Thyroid gland (tissue), 4 donors: ENCODE measurements at places on chromosomes 3 and 15. TPM values are rescaled to one million over a fixed set of nuclear protein-coding genes. Genes with fewer than 3 reads are reported as not detected.

The NR2F2 gene
- total RNA-seq = 22.0 TPM

The NUTM1 gene
- not detected for total RNA-seq

The SPINK8 gene
- not detected for total RNA-seq

The CACNA2D2 gene
- total RNA-seq = 2.8 TPM

GRCh38 chr3:72590732-72591221 lies 257.5 kb downstream of the SHQ1 start:
- no peak for DNase-seq
- no peaks in the 10 kb centered on the region for H3K27me3 ChIP-seq
- no peaks in the 10 kb centered on the region for H3K4me1 ChIP-seq
- H3K36me3 ChIP-seq = no peaks in the 10 kb centered on the region

DNA sequence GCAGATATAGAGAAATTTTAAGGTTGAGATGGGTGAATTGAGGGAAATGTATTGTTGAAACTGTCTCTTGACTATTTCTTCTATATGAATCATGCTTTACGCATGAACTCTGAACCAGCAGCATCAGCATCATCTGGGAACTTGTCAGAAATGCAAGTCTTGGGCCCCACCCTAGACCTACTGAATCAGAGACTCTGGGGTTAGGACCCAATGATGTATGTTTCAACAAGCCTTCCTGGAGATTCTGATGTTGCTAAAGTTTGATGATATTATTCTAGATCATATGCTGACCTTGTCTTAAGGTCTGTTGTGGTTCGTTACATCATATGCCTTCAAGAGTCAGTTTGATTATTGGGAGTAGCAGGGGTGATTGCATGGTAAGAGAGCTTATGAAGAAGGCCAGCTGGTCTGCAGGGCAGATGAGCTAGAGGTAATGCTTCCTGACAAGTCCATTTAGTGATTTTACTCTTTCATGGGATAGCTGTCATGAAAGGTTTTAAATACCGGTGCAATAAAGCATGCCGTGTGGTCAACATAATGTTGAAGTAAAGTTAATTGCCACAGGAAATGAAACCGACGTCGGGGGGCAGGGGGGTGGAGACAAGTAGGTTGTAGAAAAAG lies 152.4 kb upstream of the MRPL3 start:
- no peaks in the 10 kb centered on the region for H3K27me3 ChIP-seq
- H3K4me1 ChIP-seq = no peaks in the 10 kb centered on the region
- H3K36me3 ChIP-seq = no peaks in the 10 kb centered on the region
- no peak overlapping the region for H3K27ac ChIP-seq
- H3K4me3 ChIP-seq = no peak overlapping the region
- no peak for DNase-seq

DNA sequence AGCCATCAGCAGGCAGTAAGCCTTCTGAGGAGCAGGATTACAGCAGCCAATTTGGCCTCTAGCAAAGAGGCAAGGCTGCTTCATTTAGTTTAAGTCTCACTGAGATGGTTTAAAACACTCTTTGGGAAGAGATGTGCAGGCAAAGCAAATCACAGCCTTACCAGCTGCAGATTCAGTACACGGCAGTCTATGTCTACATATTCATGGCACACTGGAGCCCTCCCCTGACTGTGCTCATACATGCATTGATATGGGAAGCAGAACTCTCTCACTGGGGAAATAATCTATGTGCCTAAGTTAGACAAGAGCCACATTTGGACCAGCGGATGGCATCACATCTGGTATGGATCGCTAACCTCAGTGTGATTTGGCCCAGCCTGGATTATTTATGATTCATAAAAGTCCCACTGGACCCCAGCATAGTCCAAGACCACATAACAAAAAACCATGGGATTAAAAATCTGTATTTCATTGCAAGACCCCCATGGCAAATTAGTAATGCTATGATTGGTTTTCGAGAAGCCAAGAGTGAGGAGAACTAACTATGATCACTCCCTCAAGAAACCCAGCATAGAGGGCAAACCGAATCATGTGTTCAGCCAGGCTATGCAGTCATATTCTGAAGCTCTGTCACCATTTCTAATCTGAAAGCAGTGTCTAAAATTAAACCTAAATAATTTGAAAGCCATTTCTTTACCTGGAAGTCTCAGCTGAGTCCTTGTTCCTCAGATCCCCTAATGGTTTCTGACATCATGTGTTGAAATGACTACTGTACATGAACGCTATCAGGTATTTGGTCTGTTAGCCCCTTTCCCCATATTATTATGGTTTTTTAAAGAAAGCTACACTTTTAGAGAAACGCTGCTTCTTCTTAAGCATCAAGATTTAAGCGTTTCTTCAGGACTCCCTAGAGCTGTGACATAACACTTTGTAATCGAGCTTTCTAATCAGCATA lies 1.2 kb downstream of the PRICKLE2 start:
- no peaks in the 10 kb centered on the region for H3K27me3 ChIP-seq
- H3K4me3 ChIP-seq = no peak overlapping the region
- no peaks in the 10 kb centered on the region for H3K36me3 ChIP-seq
- H3K4me1 ChIP-seq = peaks cover 33% of the 10 kb centered on the region
- H3K27ac ChIP-seq = peak overlapping the region; percentile 71
- DNase-seq = peak; percentile 37

DNA sequence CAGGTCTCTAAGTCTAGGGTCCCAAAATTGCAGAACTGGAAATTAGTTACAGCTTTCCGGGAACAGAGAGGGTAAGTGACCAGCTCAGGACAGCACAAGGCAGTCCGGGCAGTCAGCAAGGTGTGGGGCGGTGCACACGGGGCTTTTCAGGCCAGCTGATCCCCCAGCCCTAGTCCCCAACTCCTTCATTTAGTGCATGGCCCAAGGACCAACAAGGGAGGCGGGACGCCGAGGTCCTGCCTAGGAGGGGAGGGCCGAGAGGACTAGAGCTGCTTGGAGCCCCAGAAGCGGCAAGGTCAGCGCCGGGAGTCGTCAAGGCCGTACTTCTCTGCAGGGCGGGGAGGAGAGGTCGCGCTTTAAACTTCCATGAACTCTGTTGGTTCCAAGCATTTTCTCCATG lies 2.0 kb upstream of the PDE8A start:
- DNase-seq = no peak
- H3K4me3 ChIP-seq = no peak overlapping the region
- no peaks in the 10 kb centered on the region for H3K27me3 ChIP-seq
- H3K4me1 ChIP-seq = peaks cover 35% of the 10 kb centered on the region

DNA sequence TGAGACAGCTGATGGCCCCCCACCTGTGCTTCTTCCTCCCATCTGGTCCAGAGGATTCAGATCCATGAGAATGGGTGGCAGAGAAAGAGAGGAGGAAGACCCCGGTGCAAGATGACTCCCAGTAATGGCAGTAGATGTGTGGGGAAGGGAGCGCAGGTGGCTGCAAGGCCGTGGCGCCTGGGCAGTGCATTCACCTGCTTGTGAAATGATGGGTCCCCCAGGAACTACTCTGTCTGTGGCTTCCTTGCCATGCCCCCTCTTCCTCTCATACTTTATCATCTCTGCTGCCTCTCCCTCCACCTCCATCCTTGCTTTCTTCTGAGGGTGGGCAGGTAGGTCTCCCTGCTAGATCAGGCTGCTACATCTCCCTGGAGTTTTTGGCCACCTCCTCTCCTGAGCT lies 23.3 kb downstream of the ZNF710 start:
- DNase-seq = no peak
- H3K27me3 ChIP-seq = no peaks in the 10 kb centered on the region
- no peaks in the 10 kb centered on the region for H3K36me3 ChIP-seq

DNA sequence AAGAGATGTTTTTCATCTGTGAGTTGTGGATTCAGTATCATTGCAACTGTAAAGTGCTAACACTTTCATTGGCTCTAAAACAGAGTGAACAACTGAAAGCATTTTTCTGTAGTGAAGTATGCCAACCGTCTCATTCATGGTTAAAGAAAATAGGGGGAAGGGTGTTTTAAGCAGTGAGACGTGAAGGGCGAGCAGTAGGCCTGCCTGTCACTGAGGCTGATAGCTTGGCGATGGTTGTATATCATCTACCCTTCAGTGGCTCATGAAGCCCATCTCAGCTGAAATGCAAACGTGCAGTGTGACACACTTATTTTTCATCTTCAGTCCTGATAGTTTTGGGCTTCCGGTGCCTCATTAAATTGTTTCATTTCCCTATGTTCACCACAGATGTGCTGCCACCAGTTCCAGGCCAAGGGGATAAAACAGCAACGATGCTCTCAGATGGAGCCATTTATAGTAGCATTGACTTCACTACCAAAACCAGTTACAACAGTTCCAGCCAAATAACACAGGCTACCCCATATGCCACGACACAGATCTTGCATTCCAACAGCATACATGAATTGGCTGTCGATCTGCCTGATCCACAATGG lies 562.0 kb downstream of the ROBO2 start:
- no peaks in the 10 kb centered on the region for H3K27me3 ChIP-seq
- no peak for DNase-seq
- H3K4me3 ChIP-seq = no peak overlapping the region
- H3K27ac ChIP-seq = no peak overlapping the region
- no peaks in the 10 kb centered on the region for H3K4me1 ChIP-seq

DNA sequence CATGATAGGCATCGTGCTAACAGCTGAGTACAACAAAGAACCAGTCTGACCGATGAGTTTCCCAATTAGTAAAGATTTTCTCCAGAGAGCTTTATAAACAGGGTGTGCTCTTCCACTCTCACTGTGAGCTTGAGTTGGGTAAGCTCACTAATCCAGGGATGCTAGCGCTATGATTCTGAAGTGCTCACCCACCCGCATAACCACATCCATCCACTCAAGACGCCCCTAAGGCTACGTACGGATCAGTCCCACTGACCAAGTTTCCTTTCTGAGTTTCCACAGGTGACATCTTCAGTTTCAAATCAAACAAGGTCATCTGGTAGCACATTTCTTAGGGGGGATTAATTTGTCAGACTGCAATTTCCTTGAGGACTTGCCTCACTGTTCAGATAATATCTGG lies 141.1 kb upstream of the ABI3BP start:
- H3K27me3 ChIP-seq = no peaks in the 10 kb centered on the region
- no peaks in the 10 kb centered on the region for H3K36me3 ChIP-seq
- no peaks in the 10 kb centered on the region for H3K4me1 ChIP-seq
- DNase-seq = no peak

- no peaks in the 10 kb centered on the region for H3K27me3 ChIP-seq
- H3K4me1 ChIP-seq = no peaks in the 10 kb centered on the region
- H3K4me3 ChIP-seq = no peak overlapping the region
These were observed 28.7 kb downstream of the ULK4 start for GRCh38 chr3:41933154-41933676.

DNA sequence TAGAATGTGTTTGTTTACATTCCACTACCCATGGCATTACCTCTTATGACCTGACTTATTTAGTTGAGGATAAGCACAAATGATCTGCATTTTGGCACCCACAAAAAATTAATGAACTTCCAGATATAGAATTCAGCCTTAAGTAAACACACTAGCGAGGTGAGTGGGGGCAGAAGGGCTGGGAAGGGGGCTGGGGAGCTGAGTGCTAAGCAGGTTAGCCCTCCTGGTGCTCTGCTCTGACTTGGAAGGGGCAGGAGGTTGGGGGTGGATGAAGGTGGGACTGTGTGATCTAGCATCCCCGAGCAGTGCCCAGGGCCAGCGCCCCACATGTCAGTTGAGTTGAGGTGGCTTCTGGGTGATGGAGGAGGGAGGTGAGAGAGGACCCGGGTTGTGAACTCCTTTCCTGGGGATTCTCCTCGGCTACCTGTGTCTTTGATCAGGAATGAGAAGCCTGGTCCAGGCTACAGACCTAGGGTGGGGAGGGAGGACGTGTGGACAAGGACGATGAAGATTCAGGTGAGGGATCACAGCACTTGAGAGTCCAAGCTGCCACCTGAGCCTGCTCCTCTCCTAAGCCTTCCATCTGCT lies 178.6 kb upstream of the SMAD3 start:
- no peak overlapping the region for H3K4me3 ChIP-seq
- peaks cover 18% of the 10 kb centered on the region for H3K4me1 ChIP-seq
- no peaks in the 10 kb centered on the region for H3K27me3 ChIP-seq
- H3K27ac ChIP-seq = no peak overlapping the region
- no peak for DNase-seq

- peaks cover 14% of the 10 kb centered on the region for H3K4me1 ChIP-seq
- H3K27ac ChIP-seq = no peak overlapping the region
- H3K36me3 ChIP-seq = no peaks in the 10 kb centered on the region
- no peak for DNase-seq
- no peaks in the 10 kb centered on the region for H3K27me3 ChIP-seq
These were observed 78.5 kb downstream of the PPARG start for GRCh38 chr3:12367346-12367745.

DNA sequence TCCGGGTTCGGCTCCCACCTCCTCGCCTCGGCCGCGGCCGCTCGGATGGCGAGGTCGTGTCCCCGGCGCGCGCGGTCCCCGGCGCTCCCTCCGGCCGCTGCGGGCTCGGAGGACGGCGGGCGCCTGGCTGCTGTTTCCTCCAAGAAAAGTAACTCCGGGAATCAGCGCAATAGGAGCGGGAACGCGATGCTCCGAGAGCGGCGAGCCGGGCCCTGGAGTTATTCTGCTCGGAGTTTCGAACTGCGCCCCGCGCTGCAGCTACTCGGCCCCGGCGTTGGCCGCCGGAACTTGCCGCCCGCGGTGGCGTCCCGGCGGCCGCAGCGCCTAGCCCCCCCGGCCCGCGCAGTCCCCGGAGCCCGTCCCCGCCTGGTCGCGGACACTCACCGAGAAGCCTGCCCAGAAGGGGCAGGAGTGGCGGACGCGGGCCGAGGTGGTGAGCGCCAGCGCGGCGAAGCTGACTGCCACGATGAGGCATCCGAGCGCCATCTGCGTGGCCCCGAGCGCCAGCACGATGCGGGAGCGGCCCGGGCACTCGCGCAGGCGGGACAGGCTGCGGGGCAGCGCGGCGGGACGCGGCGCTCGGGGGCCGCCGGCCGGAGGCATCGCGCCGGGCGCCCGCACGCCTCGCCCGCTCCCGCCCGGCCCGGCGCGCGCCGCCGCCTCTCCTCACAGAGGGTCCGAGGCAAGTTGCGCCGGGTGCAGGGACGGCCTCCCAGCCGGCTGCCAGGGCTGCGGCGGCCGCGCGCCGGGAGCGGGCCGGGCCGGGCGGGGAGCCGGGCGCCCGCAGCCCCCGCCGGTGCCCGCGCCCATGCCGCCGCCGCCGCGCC lies 251.9 kb downstream of the TJP1 start:
- DNase-seq = peak; percentile 43
- peak overlapping the region; percentile 36 for H3K27ac ChIP-seq
- no peaks in the 10 kb centered on the region for H3K36me3 ChIP-seq
- peak overlapping the region; percentile 43 for H3K4me3 ChIP-seq

DNA sequence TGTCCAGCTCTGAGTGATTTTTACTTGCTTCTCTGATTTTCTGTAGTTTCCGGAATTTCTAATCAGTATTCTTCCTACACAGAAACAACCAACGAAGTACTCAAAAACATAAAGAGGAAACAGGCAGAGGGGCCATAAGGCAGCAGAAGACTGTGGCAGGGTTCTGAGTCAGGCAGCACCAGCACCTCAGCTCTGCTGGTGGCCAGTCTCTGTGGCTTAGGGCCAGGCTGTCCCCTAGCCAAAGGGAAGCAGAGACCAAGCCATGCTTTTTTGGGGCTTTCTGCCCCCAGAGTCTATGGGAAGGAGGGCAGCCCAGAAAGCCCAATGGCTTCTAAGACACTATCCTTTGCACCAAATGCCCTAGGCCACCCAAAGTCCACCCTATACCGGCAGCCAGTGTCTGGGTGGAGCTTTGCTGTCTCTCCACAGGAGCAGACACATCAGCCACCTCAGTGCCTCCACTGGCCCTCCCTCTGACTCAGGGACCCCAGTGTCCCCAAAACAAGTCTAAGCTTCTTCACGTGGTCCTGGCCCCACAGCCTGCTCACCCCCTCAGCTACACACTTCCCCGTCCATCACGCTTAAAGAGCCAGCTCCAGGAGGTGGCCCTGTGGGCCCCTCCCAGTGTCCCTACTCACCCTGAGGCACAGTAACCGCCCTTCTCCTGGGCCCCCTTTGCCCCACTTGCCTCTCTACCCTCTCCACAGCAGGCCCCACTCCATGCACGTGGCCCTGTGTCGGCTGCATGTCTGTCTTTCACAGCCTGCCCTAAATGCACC lies 46.2 kb downstream of the CCDC12 start:
- peak overlapping the region; percentile 94 for H3K27ac ChIP-seq
- no peaks in the 10 kb centered on the region for H3K27me3 ChIP-seq
- no peaks in the 10 kb centered on the region for H3K36me3 ChIP-seq
- DNase-seq = no peak
